ENCODE measurements at places on chromosomes 12 and 14.

- no peak for DNase-seq
Measured at GRCh38 chr12:13566292-13566691, 369.8 kb downstream of the EMP1 start.

GRCh38 chr12:64081008-64081404 is 141.1 kb downstream of the KICS2 start:
- no peak for DNase-seq

DNA sequence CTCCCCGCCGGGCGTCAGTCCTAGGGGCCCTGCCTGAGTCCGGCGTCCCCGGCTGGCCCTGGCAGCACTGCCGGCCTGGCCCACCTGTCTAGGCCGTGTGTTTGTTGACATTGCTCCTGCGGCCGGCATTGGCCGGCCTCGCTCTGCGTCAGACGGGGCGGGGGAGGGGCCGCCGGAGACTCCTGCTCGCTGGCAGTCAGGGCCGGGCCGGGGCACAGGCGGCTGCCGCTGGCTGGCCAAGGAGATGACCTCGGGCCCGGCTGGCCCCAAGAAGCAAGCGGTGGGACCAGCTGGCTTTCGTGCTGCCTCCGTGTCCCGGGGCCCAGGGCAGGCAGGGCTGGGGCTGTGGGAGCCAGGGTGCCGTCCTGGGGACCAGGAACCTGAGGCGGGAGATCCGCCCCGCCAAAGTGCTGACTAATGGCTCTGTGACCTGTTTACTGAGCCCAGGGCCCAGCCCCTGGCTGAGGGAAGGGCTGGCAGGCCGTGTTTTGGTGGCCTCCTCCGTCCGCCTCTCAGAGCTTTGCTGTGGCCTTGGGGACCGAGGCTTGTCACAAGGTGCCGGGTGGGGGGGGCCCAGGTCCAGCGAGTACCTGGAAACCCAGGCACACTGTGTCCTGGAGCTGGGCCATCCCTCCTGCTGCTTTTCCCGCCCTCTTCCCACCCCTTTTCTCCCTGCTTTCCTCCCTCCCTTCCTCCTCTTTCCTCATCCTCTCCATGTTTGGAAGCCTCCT is 1.8 kb downstream of the ULK1 start:
- peak; percentile 95 for DNase-seq

GRCh38 chr12:2668816-2669215 is 126.0 kb upstream of the FKBP4 start:
- DNase-seq, result peak; percentile 46

DNA sequence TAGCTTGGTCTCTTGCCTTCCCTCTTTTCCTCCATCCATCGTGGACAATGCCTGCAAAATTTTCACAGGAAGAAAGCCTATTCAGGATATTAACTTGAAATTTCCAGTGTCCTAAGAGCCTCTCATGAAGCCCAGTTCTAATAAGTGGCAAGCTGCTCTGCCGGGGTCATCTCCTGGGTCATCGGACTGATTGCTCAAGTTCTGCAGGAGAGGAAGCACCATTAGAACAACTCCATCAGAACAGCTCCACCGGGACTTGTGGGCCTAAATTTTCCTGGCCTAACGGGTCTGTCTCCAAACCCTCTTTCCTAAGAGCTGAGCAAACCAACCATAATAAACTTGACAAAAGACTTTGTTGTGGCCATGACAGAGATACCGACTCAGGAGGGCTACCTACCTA is 13.9 kb downstream of the ERG28 start:
- DNase-seq, result no peak

DNA sequence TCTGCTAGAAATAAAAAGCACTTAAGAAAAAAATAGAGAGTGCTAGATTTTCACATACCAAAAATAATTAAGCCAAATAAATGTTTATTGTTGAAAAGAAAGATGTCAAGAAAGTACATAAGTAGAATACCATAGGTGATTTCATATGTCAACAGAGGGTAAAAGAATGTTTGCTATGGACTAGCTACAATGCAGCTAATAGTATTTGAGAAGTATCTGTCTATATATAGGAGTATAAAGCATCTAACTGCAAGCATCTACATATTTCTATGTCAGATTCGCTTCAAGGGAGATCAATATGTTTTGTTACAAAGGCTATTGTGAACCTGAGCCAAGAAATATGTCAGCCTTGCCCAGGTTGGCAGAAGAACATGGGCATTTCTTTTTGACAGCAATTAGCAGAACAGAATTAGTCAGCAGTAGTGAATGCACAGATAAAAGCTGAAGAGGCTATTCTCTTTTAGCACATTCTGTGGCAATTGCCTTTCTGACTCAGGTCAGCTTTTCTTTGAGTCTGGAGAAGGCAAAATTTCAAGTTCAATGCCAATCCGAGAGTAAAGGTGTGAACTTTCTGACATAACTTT is 140.1 kb downstream of the ALG10B start:
- no peak for DNase-seq

GRCh38 chr14:47252802-47253201 is 422.6 kb downstream of the MDGA2 start:
- DNase-seq, result no peak

- no peak for DNase-seq
Measured at GRCh38 chr14:102891556-102891955, 30.9 kb upstream of the AMN start.

DNA sequence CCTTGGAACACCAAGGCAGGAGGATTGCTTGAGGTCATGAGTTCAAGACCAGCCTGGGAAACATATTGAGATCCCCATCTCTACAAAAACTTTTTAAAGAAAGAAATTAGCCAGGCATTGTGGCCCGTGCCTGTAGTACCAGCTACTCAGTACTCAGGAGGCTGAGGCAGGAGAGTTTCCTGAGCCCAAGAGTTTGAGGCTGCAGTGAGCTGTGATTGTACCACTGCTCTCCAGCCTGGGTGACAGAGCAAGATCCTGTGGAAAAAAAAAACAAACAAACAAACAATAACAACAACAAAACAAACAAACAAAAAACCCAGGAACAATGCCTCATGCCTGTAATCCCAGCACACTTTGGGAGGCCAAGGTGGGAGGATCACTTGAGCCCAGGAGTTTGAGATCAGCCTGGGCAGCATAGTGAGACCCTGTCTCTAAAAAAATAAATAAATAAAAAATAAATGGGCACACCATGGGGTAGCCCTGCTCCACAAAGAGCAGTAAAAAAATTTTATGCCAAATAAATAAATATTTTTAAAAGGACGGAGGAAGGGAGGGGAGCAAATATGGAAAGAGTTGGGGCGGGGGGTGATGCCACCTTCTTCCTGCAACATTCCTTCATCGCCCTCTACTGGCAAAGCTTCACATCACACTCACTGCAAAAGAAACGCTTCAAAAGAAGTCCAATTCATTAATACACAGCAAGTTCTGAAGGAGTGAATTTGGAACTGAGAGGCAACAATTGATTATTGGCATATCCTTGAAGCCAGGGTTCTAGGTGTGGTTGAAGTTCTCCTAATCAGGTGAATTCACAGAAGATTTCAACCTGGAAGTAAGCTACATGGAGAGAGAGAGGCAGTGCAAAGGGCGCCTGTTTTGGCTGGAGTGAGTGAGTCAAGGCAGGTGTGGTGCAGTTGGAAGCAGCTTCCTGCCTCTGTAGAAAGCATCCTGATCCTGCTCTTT is 8.8 kb upstream of the GNPTAB start:
- peak; percentile 72 for DNase-seq

- DNase-seq, result no peak
Measured at GRCh38 chr12:3091038-3091319, 13.8 kb downstream of the TSPAN9 start.

DNA sequence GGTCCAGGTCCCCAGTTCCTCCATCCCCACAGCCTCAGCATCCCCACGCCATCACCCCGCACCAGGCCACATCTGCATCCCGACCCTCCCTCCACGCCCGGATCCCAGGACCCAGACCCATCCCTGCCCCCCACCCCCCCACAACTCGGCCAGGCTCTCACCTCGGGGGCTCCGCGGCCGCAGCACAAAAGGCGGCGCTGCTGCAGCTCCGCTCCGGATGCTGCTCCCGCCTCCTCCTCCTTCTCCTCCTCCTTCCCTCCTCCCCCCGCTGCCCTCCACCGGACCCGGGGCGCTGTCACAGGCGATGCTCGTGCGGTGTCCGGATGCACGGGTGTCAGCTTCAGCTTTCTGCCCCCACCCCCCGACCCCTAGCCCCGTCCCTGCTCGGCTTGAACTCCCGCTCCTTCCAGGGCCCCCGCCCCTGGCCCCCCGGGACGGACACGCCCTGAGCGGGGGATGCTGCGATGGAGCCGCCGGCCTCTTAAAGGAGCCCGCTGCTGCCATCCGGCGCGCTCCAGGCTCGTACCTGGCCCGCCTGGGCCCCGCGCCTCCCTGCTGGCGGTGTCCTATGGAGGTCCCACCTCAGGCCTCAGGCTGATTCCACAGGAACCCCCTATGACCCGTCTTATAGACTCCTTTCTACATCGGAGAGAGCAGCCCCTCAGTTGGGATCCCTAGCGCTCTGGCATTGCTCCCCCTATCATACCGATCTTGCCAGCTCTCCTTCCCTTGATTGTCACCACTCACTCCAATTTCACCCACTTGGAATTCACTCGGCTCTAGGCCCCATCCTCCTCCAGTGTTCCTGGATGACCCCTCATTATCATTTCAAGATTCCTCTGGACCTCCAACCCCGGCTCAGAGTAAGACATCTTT is at the start of gene MAP3K12:
Gene MAP3K12 (minus strand): TSS at position 193 of the 876 bp plus-strand sequence. CDS start 12,067 bp downstream, outside the sequence.
- DNase-seq, result peak; percentile 89

DNA sequence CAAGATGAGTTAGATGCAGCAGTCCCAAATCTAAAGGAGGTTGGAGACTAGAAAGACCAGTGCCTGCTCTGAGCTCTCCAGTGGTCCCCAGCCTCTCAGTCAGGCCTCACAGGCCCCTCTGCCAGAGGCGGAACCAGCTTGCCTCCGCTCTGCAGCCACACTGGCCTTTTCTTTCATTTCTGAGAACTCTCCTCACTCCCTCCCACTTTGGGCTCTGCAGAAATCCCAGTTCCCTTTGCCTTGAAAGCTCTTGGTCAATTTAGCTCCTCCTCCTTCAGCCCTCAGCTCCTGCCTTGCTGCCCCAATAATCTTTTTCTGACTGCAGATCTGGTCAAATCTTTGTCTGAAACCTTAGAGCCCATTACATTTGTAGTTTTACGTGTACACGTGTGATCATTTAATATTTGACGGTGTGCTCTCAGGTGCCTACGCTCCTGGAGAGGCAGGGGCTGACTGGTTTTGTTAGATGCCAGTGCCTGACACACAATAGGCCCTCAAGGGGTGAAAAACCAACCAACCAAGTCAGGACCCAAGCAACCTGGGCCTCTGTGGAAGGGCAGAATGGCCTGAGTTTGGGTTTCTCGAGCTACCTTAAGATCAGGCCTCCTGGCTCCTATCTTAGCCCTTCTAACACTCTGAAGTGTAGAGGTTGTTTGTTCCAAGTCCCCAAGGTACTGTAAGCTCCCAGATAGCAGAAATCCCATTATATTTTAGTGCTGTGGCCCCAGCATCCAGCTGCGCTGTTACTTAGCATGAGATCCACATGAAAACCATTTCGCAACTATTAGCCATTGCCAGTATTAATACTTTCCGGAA is 1.1 kb upstream of the NUDT4 start:
- DNase-seq, result peak; percentile 82

DNA sequence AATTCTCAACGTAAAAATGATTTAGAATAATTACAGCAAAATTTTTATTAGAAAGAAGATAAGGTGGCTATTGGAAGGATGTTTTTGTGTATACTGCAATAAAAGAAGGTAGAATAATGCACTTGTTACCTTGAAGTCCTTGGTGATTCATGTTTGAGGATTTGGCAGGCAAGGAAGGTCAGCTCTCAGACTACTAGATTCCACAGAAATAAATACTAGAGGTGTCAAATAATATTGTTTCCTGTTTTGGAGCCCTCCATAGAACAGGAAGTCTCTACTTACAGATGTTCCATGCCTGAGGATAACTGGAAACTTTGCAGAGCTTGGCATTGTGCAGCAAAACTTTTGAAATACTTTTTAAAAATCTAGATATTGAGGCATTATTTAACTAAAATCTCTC is 284.3 kb upstream of the SYT1 start:
- no peak for DNase-seq

GRCh38 chr12:13316587-13317246 is 120.2 kb downstream of the EMP1 start:
- no peak for DNase-seq

- peak; percentile 87 for DNase-seq
Measured at GRCh38 chr12:54596526-54596946, 8.1 kb upstream of the PPP1R1A start.

DNA sequence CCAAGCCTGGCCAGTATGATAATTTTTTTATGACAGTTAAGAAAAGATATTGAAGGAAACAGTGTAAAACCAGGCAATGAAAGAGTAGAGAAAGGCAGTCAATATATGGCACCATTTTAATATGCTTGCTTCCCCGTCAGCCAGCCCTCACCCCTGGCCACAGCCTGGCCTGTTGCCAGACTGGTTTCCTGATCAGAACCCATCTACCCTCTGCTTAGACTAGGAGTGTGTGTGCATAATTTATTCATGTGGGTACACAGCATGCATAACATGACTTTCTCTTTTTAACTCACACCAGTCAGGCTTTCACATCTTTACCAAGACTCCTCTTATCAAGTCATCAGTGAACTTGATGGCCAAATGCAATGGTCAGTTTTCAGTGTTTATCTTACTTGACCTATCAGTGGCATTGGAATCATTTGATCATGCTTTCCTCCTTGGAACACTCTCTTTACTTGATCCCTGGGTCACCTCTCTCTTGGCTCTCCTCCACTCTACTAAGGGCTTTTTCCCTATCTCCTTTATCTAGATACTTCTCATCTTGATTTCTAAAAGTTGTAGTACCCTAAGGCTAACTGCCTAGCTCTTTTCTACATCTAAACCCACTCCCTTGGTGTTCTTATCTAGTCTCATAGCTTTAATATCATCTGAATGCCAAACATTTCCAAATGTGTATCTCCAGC is 10.0 kb upstream of the GPR19 start:
- DNase-seq, result no peak

DNA sequence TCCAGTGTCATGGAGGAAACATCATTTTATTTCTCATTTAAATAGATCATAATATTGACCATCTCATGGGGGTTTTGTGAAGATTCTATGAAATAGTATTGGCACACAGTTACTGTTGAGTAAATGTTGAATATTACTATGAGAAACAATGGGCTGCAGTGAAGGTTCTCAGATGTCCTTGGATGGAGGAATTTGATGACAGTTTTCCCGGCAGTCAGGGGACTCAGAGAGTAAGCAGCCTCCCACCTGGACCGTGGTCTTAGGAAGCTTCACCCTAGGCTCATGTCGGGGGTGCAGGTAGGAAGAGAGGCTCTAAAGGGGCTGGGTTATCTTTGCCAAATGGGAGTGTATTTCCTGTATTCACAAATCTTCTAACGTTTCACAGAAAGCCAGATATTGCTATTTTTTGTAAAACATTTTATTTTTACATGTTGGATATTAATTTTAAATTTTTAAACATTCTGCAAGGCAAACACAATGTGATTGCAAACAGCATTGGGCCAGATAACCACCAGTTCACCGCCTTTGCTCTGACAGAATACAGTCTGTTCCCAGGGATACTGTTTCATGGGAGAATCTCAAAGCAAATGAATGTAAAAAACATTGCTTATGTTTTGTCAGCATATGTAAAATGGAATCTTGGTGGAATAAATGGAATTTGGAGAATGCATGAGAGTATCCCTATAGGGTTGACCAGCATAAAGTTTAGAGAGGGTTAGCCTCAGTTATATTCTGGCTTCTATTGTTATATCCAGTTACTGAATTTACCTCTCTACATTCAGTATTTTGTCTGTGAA is 380.8 kb upstream of the TMEM132C start:
- DNase-seq, result no peak

GRCh38 chr12:10558301-10558700 is 52.6 kb downstream of the EIF2S3B start:
- no peak for DNase-seq

All from ecto neural progenitor cell (in vitro differentiated cells).